ENCODE measurements at places on chromosomes 1 and 21.
A peak's percentile ranks its signal among the peaks of the same experiment; 100 is the strongest.

DNA sequence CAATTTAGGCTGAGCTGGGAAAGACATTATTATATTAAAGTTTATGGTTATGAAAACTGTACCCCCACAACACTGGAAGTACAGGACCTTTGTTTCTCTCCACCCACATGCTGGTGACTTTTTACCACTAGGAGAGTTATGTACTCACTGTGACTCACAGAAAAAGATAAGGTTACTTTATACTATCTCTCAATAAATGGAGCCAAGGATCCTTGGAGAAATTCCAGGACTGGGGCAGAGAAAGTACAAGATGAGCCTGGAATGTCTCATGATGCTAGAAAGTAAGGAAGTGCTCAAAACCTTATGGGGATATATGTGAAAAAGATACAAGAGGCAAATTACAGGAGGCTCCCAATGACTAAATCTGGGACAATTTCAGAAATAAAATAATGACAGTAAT is 63.9 kb upstream of the C1orf105 start:
- no peak for DNase-seq

DNA sequence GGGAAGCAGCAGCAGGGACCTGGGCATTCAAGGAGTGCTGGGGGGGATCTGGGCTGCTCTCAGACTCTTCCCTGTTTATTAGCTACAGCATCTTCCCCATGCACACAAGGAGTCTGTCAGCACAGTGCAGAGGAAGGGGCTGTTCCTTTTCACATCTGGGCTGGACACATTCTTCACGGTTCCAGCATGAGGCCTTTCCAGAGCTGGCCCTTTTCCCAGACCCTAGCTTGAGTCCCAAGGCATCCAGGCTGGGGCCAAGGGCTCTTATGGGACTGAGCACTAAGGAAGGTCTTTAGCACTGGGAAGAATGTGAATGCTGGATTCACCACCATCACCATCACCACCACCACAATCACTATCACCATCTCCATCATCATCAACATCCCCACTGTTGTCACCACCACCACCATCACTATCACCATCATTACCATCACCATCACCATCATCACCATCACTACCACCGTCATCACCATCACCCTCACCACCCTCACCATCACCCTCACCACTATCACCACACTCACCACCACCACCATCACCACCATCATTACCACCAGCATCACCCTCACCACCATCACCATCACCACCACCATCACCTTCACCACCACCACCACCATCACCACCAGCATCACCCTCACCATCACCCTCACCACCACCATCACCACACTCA is 28.4 kb downstream of the PARK7 start:
- DNase-seq, result no peak

DNA sequence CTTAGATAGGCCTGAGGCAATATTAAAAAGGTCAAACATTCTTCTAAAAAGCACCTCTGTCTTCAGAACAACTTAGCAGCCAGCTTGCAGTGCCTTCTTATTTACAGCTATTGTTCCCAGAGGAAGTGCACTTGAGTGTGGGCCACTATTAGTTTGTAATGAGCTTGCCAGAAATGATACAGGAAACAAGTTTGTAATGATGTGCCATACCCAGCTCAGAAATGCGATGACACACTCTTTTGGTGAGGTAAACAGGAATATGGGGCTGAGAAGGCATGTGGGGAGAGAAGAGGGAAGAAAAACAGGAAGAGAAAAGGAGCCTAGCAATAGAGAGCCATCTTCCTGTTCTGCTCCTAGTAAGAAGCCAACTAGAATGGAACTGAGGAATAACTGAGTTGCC is 295.4 kb downstream of the AGBL4 start:
- peak; percentile 31 for DNase-seq

DNA sequence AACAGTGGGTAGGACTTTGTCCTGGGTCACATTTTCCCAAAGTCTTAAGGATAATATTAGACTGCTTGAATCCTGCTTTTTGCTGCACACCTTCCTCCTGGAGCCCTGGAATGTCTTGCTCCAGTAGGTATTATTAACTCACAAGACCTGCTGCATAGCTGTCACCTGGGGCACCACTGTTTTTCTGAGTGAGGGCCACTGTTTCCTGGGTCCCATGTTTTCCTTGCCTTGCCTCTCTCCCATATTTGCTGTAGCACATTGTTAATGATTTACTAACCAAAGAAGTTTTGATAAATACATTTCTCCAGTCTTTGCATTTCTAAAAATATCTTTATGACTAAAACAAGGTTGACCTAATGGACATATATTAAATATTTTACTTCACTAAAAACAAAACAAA is 22.5 kb upstream of the FCAMR start:
- DNase-seq, result no peak

DNA sequence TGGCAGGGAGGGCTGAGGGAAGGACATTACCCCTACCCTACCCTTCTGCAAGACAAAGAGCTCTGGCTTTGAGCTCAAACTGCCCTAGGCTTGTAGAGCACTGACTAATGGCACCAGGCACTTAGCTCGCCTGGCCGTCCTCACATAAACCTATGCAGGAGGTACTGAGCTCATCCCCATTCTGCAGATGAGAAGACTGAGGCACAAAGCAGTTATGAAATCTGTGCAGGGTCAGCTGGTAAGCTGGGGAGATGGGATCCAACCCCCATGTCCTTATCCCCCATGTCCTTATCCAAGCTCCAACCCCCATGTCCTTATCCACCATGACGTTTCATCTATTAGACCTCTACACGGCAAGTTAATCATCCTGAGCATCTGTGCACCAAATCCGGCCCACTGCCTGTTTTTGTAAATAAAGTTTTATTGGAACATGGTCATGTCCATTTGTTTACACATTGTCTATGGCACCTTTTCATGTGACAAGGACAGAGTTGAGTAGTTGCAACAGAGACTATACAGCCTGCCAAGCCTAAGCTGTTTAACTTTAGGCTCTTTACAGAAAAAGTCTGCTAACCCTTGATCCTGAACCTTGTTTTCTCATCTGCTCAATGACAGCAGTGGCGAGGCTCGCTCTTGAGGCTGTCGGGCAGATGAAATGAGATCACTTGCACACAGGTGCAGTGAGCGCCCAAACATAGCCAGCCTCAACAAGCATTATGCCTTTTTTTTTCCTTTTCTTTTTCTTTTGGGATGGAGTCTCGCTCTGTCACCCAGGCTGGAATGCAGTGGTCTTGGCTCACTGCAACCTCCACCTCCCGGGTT is 86.8 kb downstream of the FBXO2 start:
- DNase-seq, result no peak

DNA sequence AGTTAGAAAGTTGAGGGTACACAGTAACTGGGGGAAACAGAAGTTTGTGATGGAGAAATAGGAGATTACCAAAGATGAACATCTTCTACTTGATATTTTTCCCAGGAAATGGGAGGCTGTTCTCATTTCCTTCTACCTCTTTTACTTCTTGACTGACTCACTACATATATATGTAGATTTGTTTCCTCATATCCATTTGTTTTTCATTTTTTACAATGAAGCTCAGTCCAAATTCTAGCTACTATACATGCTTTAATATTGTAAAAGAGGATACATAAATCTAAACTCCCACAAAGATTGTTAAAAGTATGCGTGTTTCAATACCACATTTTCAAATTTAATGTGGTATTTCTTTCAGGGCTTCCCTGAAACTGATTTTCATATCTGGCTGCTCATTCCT is 366.6 kb upstream of the NCAM2 start:
- no peak for DNase-seq

- DNase-seq, result peak; percentile 77
Measured at GRCh38 chr1:116538544-116538943, 32.3 kb downstream of the CD58 start.

- DNase-seq, result no peak
Measured at GRCh38 chr1:179779645-179780272, 36.7 kb downstream of the FAM163A start.

DNA sequence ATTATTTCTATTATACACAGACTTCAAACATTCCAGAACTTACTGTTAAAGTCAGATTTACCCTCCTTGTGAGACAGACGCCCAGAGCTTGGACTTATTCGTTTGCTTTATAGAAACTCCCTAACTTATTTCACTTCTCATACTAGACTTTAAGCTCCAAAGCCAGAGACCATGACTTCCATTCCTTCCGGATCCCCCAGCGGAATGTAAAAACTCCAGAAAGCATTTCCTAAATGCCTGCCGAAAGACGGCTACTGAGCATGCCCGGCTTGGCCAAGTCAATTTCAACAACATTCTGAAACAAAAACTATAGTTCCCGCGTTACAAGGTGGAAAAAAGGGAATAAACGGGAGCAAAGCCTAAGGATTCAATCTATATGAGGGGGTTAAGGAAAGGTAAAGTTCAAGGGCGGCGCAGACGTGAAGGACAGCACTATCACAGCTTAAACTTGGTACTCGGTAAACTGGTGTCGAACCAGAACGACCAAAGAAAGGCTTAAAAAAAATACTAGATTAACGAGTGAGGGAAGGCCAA is 1.1 kb downstream of the USP48 start:
- no peak for DNase-seq

DNA sequence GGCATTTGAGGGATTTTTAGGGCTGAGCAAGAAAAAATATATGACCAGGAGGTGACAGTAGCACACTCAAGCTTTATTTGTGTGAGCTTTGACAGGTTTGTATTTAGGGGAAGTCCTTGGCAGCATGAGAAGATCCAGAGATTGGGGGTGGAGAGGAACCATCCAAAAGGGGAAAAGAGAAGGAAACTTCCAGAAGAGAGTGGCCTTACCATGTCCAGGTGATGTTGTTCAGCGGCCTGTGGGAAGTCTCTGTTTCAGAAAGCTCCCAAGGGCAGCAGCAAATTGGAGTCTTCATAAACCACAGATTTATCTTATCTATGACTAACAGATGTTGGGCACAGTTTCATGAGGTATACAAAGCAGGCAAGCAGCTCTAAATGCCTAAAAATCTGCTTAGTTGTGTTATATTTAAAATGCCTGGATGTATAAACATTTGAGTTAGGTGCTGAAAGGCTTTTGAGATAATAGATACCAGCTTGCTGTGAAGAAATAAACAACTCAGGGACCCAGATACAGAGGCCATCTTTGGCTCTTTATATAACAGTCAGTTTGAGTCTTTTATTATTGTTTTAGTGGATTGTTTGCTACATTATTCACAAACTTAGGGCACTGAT is 21.2 kb upstream of the ADAR start:
- DNase-seq, result no peak

GRCh38 chr1:38131024-38131585 is 84.5 kb upstream of the POU3F1 start:
- DNase-seq, result no peak

- DNase-seq, result no peak
Measured at GRCh38 chr1:15099441-15100120, 54.0 kb upstream of the TMEM51 start.

DNA sequence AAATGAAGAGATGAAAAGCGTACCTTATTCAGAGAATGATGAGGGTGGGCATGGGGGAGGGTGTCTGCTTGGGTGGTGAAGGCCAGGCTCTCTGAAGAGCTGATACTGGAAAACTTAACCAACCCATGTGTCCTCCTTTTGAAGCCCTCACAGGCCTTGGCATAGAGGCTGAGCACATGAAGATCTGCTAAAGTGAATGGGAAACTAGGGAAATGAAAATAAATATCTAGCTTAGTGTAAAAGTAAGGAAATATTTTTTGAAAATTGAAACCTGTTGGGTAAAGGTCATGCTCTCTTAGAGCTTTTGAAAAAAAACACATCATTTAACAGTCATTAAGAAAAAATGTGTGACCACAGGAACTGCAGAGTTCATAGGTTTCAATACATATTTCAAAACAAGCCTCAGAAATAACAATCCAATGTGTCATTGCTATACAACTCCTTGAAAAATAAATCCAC is 40.5 kb upstream of the RALGPS2 start:
- DNase-seq, result peak; percentile 55

DNA sequence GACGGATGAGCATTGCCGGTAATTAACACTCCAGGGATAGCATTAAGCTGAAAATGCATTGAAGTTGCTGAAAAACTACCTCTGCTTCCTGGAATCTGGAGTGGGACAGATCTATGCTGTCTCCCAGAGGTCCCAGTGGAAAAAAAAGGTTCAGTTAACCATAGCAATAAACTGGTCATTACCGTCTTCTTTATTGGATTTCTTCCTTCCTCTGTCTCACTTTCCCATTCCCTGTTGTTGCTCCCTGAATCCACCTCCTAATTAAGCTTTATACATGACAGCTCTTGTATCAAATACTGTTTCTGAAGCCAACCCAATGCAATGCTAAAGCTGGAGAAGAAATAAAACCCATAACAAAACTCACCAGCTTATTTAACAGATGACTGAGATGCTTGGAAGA is 1805.9 kb downstream of the NCAM2 start:
- no peak for DNase-seq
